H7 (cell line): ENCODE measurements at places on chromosomes 11 and 22.

DNA sequence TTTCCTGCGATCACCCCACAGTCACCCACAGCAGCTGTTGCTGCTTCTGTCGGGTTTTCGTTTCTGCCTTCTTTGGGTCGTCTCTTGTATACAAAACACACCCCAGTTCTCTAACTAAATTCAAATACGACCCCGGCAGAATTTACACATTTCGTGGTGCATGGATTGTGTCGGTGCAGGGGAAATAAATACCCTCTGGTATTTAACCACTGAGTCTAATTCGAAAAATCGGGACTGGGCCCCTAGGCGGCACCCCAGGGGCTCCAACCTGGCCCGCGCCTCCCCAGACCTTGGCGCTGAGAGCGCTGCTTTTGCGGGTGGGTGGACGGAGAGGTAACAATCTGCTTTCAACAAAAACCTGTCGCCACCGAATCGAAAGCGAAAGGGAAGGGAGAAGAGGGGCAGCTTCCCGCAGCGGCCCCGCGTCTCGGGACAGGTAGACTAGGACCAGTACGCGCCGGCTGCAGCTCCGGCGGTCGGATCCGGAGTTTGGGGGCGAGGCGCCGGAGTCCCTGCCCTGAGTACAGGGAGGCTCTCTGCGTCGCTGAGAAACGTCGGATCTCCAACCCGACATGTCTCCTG is 4.4 kb downstream of the ALX4 start:
- peak; percentile 89 for DNase-seq

- no peak for DNase-seq
These were observed 16.3 kb downstream of the APOL5 start for GRCh38 chr22:35733791-35734516.

DNA sequence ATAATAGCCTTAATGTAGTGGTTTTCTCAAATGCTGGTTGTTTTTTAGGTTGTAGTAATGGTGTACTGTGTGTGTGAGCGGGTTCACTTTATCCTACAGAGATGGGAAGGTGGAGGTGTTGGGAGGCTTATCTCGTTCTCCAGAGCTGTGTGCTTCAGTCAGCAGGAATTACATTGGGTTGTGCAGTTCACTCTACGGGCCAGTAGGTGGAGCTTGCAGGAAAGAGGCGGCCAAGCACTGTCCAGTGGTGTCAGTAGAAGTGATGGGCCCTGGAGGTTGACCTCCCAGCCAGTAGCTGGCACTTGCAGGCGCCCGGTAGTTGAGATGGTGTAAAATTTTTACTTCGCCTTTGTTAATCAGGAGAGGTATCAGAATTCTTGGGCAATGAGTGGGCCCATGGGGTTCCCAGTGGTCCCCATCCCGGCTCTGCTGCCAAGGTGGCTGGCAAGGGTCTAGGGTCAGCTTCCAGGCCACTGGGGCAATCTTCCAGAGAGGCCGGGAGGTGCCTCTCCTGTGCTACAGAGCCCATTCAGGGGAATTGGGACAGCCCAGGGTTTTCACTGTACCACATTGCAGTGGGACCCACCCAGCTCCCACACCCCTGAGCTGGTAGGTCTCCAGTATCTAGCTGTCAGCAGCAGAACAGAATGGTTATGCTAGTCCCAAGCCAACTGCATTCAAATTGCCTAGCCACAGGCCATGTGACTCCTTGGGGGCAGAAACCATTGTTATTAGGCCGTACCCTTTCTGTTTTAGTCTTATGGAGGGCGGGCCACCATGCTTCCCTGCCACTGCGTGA is 43.9 kb downstream of the BIRC2 start:
- DNase-seq, result peak; percentile 66

DNA sequence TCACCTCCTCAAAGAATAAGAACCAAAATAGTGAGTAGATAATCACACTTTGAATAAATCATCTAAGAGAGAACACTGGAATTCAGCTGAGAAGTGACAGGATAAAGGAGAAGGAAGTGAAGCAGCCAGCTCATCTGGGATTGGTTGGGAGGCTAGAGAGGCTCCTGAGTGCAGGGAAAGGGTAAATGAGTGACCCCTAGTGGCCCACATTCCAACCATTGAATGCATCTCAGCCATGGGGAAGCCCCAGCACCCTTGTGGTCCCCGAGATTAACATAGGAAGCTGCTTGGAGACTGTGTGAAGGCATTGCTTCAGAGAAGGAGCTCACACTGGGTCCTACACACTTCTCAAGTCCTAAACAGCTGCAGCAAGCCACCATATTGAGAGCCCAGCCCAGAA is 82.3 kb downstream of the JRKL start:
- DNase-seq, result peak; percentile 12

GRCh38 chr22:47190957-47191670 is 428.7 kb downstream of the TBC1D22A start:
- DNase-seq, result no peak

DNA sequence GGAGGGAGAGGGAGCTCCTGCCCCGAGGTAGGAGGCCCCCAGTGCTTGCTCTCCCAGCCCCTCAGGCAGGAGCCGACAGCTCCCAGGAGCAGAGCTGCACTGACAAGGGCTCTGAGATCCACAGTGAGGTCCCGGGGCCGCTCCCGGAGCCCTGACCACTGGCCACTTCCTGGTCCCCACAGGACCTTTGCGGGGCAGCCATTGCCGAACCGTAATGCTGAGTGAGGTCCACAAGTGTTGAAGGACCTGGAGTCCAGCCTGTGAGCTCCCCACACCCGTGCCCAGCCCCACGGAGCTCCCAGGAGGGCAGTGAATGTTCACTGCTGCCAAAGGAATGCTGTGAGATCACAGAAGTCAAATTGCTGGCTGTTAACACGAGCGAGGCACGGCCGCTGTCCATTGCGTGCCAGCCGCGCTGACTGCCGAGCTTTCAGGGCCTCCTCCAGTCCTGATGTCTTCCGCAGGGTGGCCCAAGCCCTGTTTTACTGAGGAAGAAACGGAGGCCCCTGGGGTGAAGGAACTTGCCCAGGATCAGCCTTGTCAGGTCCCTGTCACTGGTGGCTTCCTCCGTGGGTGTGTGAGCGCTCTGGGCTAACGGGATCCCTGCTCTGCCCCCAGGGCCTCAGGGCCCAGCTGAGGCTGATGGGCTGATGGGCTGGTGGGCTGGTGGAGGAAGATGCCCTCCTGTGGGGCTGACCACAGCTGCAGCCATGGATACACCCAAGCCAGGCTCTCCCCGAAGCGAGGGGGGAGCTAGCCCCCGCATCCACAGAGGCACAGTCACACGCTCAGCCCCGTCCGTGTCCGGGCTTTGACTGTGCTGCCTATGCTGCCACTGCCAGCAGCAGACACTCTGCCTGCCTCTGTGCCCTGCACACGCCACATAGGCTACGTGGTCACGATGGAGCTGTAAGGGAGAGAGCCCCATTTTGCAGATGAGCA is 70.8 kb downstream of the WNT7B start:
- no peak for DNase-seq

GRCh38 chr11:15707971-15708370 is 593.2 kb downstream of the INSC start:
- no peak for DNase-seq

GRCh38 chr11:130211144-130211543 is 51.6 kb downstream of the ST14 start:
- DNase-seq, result peak; percentile 25

DNA sequence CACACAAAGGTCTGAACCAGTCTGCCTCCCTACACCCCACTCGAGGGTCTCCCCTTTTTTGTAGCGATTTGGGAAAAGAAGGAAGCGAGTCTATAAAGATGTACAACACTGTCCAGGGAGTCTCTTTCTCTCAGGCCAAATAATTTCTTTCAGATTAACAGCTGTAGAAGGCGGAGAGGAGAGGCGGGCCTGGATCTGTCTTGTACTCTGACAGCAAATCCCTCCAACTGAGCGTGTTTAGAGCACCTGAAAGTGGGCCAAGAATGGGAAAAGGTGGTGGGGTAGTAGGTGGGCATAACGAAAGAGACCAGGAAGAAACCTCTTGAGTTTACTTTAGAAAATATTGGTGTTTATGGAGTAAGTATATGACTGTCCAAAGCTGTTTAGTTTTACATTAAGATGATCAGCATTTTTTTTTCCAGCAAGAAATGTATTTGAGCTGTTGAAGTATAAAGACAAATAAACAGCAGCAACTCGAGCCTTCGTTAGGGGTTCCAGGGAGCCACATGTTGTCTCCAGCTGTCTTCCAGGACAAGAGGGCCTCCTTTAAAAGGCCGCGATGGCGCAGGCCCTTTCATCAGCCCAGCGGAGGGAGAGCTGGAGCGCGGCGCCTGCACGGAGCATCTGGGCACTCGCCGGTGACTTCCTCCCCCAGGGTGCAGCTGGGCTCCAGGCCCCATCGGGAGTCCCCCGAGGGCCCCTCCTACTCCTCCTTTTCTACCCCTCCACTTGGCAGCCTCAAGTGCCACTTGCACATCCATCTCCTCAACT is 34.9 kb downstream of the SCUBE1 start:
- peak; percentile 75 for DNase-seq

GRCh38 chr11:116567721-116568242 is 205.0 kb downstream of the BUD13 start:
- no peak for DNase-seq

DNA sequence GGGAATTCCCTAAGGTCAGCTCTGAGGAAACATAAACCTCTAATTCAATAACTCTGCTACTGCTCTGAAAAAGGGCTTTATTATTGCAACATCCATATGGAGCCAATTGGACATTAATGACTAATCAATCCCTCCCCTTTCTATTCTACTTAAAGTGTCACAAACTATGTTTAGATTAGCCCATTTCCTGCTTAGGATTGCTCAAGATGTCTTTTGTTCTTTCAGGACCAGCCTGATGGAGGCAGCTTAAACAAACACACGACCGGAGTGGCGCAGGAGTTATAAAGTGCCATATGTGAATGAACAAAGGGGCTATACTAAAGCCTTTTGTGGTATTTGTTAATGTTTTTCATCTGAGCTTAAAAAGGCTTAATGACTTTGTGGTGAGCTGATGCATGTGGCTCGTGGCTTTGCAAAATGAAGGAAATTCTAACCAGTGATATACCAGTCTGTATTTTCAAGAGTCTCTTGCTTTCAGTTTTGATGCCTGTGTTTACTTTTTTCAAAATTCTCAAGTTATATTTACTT is 354.4 kb downstream of the SOX6 start:
- DNase-seq, result no peak

GRCh38 chr11:130024361-130024760 is 21.7 kb upstream of the PRDM10 start:
- no peak for DNase-seq

- DNase-seq, result no peak
These were observed 4.2 kb downstream of the TBC1D22A start for GRCh38 chr22:46766611-46767010.

DNA sequence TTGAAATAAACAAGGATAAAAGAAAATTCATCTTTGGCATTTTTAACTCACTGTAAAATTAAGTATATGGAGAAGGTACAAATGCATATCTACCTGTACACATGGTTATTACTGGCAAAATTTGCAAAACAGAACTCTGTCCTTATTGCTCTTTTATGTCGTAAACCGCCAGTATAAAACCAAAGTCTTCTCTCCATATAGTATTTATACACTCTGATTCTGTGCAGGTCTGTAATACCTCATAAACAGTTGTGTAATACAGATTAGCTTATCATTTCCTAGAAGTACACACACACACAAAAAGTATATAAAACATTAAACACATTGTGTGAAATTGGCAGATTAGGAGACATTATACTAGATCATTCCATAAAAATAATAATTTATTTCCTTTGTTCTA is 406.6 kb upstream of the ANO3 start:
- no peak for DNase-seq

DNA sequence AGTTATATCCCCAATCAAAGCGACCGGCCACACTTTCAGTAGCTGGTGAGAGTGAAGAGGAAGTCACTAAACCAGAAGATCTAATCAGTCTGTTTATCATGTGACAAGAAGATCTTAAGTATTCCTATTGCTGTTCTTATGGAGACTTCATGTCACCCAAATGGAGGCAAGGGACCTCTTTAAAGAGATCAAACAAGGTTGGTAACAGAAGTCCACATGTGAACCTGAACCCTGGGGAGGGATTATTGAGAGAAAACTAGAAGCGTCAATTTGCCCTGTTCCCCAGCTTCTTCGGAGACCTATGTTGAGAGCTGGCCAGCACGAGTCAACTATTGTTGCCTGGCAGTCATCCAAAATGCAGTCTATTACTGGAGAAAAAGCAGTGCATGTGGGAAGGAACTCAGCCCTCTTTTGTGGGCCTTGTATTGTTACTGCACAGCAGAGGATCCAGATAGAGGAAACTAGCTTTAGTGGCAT is 76.9 kb upstream of the CTSC start:
- DNase-seq, result no peak

DNA sequence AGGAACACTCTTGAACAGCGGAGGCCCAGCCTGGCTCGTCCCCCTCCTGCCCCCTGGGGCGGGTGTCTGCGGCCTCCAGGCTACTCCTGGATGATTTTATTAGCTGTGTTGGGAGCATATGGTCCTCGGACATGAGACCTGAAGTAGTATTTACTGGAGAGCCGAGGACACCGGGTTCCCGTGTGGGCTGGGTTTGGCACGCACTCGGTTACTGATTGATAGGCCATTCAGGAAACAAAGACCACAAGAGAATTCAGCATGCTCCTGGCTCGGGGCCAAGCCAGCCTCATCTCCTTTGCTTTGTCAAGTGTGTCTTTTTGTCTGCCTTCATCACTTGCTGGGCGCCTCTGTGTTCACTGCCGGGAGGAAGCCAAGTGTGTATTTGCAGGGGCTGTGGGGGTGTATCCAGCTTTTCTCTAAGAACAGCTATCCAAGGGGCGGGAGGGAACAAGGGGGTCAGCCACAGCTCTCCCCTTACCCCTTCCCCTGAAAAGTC is 9.7 kb downstream of the FXYD2 start:
- peak; percentile 39 for DNase-seq

GRCh38 chr11:10247011-10247410 is 47.0 kb downstream of the SBF2 start:
- DNase-seq, result no peak

DNA sequence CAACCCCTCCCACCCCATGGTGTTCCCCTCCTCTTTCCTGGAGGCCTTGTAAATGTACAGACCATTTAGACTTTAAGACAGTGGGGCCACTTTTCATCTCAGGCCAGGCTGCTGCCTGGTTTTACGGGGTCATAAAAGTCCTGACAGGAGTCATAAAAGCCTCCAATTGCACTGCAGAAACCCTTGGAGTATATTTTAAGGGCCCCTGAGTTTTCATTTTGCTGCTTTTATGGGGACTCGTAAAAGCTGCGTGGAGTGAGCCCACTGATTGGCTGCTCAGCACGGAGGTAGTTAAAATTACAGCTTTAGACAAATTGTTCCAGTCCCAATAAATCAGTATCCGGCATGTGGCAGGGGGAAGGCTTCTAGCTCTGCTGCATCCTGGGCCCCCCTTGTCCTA is 627.6 kb downstream of the NTM start:
- DNase-seq, result no peak
